ENCODE measurements at places on chromosomes 2 and 18.

DNA sequence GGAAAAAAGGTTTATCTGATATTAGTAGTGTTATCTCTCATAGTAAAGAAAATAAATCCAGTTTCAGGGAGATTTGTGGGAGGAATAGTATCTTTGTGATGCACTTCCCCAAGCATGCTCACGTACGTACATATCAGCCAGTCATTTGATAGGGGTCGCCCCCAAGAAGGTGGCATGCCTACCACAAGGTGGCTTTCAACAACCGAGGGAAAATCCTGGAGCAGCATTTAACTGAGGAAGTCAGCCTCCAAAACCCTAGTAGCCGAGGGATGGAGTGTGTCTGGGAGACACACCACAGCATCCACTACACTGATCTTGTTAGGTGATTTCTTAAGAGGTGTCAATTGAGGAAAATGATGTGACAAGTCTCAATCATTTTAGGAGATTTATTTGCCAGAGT lies 623.9 kb downstream of the NYAP2 start:
- no peak for DNase-seq

DNA sequence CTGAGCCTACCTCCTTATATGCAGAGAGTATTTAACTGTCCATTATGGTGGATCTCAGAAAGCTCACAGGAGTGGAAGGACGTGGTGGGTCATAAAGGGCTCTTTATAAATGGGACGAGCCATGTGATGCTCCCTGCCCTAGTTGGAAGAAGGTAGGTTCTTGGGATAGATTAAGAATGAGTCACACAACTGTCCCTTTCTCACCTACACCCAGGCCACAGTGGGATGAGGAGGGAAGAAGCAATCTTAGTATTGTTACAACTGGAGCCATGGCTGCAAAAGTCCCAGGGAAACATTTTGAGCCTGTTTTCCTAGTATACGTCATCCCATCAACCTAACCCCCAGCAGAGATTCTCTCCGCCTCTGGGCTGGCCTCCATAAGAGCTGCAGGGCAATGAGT lies 229.9 kb downstream of the TTC32 start:
- DNase-seq: no peak

DNA sequence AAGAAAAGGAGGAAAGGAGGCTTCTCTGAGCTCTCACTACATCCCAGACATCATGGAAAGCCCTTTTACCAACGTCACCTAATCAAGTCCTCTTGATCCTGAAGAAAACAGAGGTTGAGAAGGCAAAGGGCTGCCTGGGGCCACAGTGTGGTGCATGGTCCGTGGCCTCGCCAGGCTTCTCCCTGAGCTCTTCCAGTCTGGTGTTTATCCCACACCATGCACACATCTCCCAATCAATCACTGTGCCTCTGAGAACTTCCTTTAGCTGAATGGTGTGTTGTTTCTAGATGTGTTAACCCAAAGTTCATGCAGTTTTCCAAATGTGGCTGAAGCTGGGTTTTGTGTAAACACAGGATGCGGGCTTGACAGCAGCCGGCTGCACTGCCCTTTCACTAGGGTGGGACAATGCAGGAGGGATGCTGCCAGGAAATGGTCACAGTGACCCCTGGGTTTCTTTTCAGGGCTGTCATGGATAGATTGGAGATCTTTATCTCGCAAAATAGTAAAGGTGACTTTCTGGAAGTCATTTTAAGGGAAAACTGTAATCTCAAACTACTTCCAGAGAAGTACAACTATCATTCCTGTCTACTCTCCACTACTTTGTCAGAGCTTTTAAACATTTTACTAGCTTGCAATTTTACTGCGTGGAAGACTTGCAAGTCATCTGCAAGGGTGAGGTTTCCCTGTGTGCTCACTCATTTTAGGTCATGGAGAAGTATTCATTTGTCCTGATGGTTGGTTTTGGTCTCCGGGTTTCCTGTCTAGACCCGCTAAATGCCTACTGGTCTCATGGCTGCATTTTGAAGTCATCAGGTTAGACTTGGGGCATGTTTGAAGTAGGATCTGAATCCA lies 54.6 kb downstream of the IL1R2 start:
- DNase-seq: no peak

- DNase-seq: no peak
Measured at GRCh38 chr2:207048416-207048815, 109.1 kb downstream of the CPO start.

DNA sequence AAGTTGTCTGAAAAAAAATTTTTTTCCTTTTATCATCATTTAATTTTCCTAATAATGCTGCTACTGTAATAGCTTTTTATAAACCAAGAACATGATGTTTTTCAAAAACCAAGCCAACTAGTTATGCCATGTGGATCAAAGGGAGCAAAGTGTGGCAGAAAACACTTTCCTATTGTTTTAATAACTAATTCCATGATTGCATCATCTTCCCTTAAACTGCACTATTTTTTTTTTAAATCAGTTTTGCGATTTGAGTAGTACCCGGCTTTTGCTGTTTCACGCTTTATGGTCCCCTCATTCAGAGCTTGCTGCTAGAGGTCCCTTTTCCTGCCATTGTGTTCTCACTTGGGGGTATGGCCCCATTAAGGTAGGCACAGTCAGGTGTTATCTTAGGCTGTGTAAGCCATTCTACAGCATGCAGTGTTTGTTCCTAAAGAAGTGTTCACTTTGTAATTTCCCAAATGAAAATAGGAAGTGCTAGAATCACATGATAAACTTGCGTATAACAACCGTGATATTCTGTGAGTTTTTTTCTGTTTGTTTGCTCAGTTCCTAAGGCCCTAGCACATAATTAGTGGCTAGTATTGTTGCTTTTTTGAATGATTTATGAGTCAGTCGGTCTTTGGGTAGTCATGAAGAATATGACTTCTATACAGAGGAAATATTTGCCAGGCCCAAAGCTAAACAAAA lies 225.8 kb downstream of the PTGR3 start:
- DNase-seq: no peak

DNA sequence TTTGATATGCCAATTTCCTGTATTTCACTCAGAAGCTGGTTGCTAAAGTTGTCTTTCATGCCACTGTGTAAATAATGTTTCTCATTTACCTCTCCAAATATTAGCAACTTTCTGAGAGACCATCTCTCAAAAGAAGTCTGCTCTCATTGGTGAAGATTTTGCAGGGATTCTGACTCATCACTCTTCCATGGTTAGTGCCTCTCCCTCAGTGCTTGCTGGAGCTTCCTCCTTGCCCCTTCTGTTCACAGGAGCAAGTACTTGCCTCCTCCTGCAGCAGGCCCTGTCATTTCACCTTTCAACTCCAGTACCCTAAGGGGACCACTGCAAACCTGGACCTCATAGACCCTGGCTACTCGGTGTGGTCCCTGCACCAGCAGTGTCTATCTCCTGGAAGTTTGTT lies 168.8 kb downstream of the ZNF385B start:
- no peak for DNase-seq

DNA sequence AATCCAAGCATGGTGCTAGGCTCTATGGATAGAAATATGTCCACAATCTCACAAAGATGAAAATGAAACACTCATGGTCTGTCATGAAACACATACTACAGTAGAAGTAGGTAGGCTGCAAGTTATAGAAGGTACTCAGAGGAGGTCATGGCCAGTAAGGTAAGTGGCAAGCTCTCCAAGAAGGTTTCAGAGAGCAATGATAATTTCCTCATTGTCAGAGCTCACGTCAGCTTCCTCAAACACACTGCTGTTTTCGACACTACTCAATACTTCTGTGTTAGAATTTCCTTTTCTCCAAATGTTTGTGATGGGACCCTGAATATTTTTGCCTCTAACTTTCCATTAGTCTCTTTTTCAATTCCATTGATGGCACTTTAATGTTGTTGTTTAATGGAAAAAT lies 25.5 kb downstream of the CCDC141 start:
- DNase-seq: no peak
